ENCODE measurements at places on chromosomes 2 and 18.

DNA sequence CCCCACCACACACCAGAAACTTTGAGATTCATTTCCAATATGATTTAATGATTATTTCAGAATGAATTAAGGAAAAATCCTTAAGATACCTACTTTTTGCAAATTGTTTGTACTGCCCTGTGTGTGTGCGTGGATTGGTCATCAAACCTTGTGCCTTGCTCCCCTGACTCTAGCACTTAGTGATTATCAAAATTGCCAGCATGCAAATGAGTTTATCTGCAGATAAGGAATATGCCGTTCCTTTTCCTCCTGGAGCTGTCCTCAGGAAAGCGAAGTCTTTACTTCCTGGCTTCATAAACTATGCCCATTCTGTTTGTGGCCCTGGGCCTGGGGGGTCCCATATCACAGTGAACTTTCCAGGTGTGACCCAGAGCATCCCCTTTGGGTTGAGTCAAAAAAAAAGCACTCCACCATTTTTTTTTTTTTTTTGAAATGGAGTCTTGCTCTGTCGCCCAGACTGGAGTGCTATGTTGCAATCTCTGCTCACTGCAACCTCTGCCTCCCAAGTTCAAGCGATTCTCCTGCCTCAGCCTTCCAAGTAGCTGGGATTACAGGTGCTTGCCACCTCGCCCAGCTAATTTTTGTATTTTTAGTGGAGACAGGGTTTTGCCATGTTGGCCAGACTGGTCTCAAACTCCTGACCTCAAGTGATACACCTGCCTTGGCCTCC is 11.4 kb downstream of the CHMP1B start:
- no peak for DNase-seq

- DNase-seq = no peak
Measured at GRCh38 chr2:57760381-57760801, 286.2 kb upstream of the VRK2 start.

DNA sequence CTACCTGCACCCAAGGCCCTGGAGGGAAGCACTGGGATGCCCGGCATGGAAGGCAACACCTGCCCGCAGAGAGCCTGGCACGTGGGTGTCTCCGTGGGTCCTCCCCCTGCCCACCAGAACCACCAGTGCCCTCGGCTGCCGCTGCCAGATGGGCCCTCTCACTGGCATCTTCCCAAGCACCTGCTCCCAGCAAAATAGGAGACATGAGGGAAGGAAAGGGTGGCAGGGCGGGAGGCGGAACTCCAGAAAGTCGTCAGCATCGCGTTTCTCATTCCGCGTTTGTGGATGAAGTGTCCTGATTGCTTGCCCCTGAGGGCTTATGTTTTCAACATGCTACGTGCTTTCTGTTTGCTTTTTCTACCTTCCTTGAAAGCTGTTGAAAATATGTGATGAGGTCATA is 8.8 kb upstream of the SNTG2 start:
- DNase-seq = no peak

DNA sequence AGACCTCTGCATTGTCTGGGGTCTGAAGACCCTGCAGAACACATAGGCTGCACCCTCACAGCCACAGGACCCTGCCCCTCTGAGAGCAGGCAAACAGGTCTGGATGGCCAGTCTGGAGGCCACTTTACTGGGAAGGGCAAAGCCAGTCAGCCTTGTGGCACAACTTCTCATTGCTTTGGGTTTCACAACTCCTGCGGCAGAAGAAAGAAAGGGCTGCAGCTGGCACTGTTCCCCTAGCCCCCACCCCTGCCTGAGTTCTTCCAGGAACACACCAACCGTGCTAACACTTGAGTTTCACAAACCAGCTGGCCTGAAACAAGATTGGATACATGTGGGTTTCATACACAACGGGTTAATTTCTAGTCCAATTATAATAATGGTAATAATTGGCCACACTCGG is 276.5 kb upstream of the MGAT5 start:
- no peak for DNase-seq

GRCh38 chr2:123371535-123371934 is 653.6 kb upstream of the CNTNAP5 start:
- DNase-seq = no peak

GRCh38 chr2:233256048-233256447 is 4.6 kb downstream of the ATG16L1 start:
- no peak for DNase-seq

- DNase-seq = no peak
Measured at GRCh38 chr2:120622886-120623753, 112.5 kb upstream of the GLI2 start.

- no peak for DNase-seq
Measured at GRCh38 chr2:224058048-224058775, 19.1 kb upstream of the SERPINE2 start.

DNA sequence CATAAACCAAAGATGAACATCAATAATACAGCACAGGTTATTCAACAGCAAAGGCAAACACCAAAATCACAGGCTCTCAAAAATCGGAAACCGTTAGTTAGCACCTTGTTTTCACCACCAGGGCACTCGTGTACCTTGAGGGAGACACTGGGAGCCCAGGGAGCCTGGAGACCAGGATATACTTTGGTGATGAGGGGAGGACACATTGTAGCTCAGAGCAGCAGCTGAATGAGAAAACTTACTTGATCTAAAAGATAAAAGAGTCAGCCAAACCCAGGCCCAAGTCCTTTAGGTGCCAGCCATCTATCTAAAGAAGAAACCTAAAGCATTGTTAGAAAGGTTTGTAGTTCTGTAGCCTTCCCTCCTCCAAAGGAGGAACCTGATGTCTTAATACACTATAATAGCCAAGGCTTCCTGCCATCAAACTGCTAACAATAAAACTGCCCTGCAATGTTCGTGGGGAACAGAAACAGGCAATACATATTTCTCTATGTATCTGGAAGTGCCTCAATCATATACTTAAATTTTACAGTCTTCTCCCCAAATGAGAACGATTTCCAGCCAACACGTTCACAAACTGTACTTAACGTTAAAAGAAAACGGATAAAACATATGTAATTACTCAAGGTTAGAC is 19.3 kb downstream of the BCL11A start:
- no peak for DNase-seq

- no peak for DNase-seq
Measured at GRCh38 chr2:83160571-83160970, 1298.5 kb downstream of the SUCLG1 start.

- no peak for DNase-seq
Measured at GRCh38 chr18:56662502-56662901, 11.3 kb downstream of the WDR7 start.

- DNase-seq = no peak
Measured at GRCh38 chr2:121583555-121583954, 52.9 kb downstream of the RNU4ATAC start.

DNA sequence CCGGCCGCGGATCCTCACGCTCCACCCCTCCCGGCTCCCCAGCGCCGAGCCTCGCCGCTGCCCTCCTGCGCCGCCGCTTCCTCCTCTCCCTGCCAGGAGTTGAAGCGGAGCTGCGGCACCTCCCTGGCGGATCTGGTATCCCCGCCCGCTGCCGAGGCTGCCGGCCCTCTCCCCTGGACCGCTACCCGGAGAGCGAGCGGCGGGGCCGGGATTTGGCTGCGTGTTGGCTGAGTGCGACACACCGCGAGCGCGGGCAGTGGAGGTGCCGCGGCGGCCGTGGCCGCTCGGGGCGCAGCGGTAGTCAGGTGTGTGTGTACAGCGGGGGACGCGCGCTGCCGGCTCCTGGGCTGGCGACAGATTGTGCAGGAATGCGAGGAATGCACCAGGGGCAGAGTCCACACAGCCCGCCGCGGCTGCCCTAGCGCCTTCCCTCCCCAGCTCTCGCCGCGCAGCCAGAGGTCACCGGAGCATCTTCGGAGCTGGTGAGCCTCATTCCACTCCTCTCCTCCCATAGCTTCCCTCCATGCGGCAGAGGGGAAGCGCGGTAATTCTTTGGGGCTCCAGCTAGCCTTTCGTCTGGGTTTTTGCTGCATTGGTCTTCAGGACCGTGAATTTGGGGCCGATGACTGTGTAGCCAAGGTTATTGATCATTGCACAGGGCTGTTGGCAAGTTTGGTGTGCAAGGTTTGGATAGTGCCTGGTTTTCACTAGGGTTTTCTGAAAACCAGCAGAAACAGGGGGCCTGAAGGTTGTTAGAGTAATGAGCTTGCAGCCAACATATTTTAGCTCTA is 1.3 kb downstream of the PKP4 start:
- DNase-seq = peak; percentile 53

DNA sequence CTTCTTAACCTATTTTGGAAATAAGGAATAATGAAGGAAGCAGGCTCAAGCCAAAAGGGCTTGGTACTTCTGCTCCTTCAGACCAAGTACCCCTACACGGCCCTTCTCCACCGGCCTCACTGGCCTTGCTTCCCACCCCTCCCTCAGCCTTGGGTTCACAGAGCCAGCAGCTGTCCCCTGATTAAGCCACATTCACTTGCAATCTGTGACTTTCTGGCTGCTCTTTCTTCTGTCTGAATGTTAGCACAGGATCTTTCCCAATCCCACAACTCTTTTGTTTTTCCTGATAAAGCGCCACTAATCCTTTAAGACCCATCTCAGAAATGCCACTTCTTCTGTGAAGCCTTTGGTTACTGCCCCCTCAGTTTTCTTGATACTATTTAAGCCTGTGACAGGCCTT is 52.4 kb downstream of the REEP1 start:
- DNase-seq = no peak

DNA sequence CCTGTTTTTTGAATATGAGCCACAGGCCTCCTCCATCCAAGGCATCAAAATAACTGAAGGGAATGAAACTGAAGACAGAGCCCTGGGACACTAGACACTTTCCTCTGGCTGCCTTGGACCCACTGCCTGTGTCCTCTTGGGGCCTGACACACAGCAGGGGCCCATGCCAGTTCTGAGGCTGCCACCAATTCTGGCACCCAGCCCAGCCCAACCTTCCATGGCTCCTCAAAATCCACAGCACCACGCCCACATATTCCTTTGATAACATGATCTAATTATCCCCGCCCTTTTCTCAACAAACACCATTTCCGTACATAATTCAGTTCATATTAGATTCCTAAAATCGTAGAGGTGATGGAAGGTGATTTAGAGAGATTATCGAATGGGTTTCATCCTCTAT is 64.2 kb downstream of the EMX1 start:
- DNase-seq = no peak

GRCh38 chr2:234674781-234675201 is 177.9 kb upstream of the ARL4C start:
- no peak for DNase-seq

DNA sequence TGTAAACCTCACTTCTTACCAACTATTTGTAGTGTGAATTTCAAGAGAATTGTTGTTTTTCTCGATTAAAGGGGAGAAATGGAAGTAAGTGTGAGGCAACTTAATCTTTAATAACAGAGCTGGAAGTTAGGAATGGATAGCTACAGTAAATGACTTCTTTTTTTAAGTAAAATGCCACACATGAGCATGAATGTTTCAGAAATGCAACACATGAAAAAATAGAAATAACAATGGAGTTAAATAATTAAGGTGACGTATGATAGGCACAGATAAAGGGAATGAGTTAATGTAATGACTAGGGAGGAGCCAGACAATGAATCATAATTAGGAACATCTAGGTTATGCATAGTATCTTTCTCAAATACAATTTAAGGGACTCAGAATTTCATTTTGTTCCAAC is 3.4 kb downstream of the REL start:
- DNase-seq = no peak
